ENCODE measurements at places on chromosomes 6 and 20. TPM values are rescaled to one million over a fixed set of nuclear protein-coding genes. Genes with fewer than 3 reads are reported as not detected.

Gene THBS2
- total RNA-seq, result 76.2 TPM

Gene NOTCH4
- 9.9 TPM for total RNA-seq

Gene ISM1
- total RNA-seq, result 1.0 TPM

Gene OR12D3
- not detected for total RNA-seq

Gene C6orf132
- under 0.01 TPM for total RNA-seq

Gene HLA-C
- 56.9 TPM for total RNA-seq

Gene GABRR1
- total RNA-seq, result 0.52 TPM

Gene HRH3
- total RNA-seq, result 0.52 TPM

Gene SMPD2
- 8.4 TPM for total RNA-seq

Gene PREX1
- 20.4 TPM for total RNA-seq

Gene JARID2
- 12.0 TPM for total RNA-seq

Gene CALHM5
- total RNA-seq, result 4.2 TPM

Gene CYP21A2
- total RNA-seq, result not detected

Gene PAK5
- under 0.01 TPM for total RNA-seq

Gene GJA10
- not detected for total RNA-seq

Gene PNPLA1
- total RNA-seq, result not detected

Gene ADGB
- total RNA-seq, result not detected

Gene OVOL2
- not detected for total RNA-seq

Gene HLA-DRB1
- total RNA-seq, result 28.7 TPM

Gene DOK5
- total RNA-seq, result 31.3 TPM

Gene TCF21
- not detected for total RNA-seq

Gene EFCAB8
- total RNA-seq, result not detected

Gene C6orf118
- total RNA-seq, result not detected

Gene DDX43
- total RNA-seq, result not detected

Gene COL9A3
- 8.9 TPM for total RNA-seq

Gene RIMS1
- 15.7 TPM for total RNA-seq

Gene CRYBG1
- total RNA-seq, result 3.7 TPM

Gene BTN1A1
- not detected for total RNA-seq

Gene ARHGAP18
- total RNA-seq, result 12.5 TPM

Gene KCNK15
- total RNA-seq, result under 0.01 TPM

Gene VGLL2
- total RNA-seq, result 17.7 TPM

Gene VWA7
- 1.0 TPM for total RNA-seq

Gene WFDC10B
- not detected for total RNA-seq

Gene ANKRD6
- 4.2 TPM for total RNA-seq

Gene WRNIP1
- 27.7 TPM for total RNA-seq

Gene CD24
- total RNA-seq, result 16.7 TPM

Gene BMP7
- 3.7 TPM for total RNA-seq

Gene CRISP2
- total RNA-seq, result not detected

Gene SOX4
- total RNA-seq, result 46.4 TPM

Gene NRN1
- 13.6 TPM for total RNA-seq

Gene FILIP1
- total RNA-seq, result 19.3 TPM

Gene ID4
- 12.5 TPM for total RNA-seq

Gene CEBPB
- total RNA-seq, result 7.3 TPM

Gene CALHM4
- total RNA-seq, result not detected

Gene HNF4A
- total RNA-seq, result not detected

Gene MYB
- 0.52 TPM for total RNA-seq

Gene LY6G6C
- total RNA-seq, result not detected

Gene PHACTR3
- 1.0 TPM for total RNA-seq

Data from skeletal muscle tissue (tissue), 5 donors.